ENCODE measurements at places on chromosomes 1 and 21.

- DNase-seq: no peak
Measured at GRCh38 chr1:191760016-191760415, 398.2 kb upstream of the RGS18 start.

DNA sequence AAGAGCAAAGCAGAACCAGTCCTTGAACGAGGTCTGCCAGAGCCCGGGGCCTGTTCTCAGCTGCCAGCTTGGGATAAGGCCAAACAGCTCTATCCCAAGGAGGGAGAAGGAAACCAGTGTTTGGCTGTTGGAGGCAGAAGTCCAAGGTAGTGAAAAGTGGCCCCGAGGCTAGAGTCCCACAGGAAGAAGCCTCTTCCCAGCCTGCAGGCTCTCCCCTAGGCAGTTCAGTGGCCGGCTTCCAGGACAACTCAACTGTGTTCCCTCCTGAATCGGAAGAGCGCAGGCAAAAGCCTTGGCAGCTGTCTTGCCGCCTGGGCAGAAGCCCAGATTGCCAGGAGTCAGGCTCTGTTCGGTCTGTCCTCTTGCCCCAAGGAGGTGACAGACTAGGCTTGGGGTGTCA is 19.3 kb downstream of the QSOX1 start:
- no peak for DNase-seq

- DNase-seq: no peak
Measured at GRCh38 chr1:21754583-21754982, 28.4 kb downstream of the USP48 start.

GRCh38 chr1:54405898-54406293 is 298 bp downstream of the SSBP3 start:
- no peak for DNase-seq

DNA sequence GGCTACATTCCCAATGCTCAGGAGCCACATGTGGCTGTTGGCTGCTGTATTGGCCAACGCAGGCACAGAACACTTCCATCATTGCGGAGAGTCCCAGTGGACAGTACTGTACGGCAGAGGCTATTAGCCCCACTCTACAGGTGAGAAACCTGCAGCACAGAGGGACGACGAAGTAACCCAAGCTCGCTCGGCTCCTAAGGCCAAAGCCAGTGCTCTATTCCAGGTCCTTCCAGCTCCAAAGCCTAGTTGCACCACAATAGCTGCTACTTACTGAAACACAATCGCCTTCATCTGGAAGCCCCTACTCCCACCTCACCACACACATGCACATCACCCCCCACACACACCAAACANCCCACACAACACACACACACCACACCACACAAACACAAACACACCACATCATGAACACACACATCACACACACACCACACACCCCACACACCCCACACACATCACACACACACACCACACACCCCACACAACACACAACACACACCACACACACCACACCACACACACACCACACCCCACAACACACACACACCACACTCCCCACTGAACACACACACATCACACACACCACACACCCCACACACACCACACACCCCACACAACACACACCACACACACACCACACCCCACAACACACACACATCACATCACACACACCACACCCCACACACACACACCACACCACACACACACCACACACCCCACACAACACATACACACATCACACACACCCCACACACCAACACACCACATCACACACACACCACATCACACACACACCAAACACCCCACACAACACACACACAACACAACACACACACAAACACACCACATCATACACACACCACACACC is 3.2 kb downstream of the LYPD8 start:
- DNase-seq: no peak

- no peak for DNase-seq
Measured at GRCh38 chr1:145901312-145902021, 8.4 kb downstream of the ITGA10 start.

DNA sequence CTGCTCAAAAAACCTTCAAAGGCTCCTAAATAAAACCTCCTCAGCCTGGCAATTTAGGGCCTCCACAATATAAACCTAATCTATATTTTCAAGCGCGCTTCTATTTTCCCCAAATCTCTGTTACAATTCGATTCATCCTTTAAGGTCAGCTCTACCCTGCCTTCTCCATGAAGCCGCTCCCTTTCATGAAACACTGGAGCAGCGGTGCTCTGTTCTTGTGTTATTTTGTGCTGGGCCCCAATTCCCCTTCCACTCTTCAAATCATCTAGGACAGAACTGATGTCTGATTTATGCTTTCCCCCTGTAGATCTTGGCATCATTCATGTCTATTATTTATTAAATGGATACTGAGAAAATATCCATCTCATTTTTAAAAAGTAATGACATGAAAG is 6.9 kb downstream of the ERRFI1 start:
- no peak for DNase-seq

DNA sequence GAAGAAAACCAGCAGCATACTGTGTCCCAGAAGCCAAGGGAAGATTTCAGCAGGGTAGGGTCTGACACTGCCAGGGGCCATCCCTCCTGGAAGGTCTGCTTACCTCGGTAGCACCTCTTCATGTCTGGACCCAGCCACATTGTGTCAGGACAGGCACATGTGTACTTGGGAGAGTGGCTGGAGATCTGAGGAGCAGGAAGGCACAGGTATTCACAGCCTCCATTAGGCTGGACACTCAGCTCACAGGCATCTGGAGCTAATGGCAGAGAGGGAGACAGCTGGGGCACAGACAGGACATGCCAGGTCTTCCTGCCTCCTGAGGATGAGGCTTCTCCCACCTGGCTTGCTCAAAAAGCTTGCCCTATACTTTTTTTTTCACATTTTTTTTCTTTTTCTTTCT is 19.9 kb upstream of the MAGOH start:
- no peak for DNase-seq

DNA sequence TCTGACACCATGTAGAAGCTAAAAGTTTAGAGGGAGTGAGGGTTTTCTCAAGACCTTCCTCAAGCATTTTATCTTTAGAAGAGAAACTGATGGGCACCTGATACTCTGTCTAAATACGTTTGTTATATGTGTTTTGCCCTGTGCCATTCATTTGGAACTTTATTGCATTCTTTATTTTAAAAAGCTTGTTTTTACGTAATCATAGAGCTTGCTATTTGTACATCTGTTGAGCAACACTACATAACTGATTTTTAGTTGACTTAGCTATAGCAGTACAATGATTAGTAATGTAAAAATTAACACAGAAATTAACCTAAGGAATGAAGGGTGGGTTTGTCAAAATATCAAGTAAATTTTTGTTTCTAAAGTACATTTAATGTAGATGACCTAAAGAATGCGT is 88.5 kb downstream of the RUNX3 start:
- DNase-seq: no peak

- DNase-seq: no peak
Measured at GRCh38 chr21:34967509-34968289, 81.4 kb downstream of the RUNX1 start.

DNA sequence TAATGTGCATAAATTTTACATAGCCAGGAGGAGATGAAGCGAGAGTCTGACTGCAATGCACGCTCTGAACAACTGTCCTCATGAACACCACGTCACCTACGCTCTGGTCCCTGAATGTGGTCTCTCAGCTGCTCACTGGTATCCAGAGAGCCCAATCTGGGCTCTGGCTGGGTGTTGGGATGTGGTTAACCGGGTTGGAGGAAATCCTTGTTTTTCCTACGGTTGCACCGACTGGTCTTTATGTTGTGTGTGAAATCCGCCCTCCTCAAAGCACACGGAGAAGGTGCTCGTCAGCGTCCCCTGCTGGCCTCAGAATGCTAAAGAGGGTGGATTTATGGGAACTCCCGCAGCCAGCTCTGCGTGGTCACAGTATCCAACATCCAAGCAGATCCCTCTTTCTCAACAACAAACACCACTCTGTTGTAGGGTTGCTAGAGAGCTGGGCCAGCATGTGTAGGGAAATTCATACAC is 51.8 kb upstream of the FAM89A start:
- DNase-seq: no peak

DNA sequence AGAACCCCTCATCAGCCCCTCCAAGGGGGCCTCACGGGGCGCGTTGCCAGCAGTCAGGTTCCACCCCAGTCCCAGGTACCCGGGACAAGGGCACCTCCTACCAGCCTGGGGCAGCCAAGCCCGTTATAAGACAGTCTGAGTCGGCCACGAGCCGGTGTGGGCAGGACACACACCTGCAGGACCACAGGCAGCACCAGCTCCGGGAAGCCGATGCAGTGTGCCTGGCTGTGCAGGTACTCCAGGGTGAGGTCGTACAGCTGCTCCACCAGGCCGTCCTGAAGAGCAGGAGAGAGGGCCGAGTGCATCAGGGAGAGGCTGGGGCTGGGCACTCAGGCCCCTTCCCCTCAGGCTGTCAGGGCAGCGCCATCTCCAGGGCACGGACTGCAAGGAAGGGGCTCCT is 11.1 kb downstream of the NOC2L start:
- no peak for DNase-seq

DNA sequence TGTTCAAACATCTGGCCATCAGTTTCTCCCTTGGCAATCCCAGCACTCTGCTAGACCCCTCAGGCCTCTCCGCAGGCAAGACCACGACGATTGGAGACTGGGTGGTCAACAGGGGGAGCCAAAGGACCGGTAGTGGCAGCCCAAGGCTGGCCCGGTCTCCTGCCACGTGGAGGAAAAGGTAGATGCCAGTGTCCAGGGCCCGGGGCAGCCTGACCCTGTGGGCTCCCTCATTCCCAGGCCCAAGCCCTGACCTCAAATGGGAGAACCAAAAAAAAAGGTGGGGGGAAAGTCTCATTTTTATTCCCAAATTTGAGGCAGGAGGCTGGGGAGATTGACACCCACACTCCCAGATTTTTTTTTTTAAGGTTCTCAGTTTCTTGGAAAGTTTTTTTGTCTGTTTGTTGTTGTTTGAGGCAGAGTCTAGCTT is 24.8 kb downstream of the S100A6 start:
- peak; percentile 57 for DNase-seq

DNA sequence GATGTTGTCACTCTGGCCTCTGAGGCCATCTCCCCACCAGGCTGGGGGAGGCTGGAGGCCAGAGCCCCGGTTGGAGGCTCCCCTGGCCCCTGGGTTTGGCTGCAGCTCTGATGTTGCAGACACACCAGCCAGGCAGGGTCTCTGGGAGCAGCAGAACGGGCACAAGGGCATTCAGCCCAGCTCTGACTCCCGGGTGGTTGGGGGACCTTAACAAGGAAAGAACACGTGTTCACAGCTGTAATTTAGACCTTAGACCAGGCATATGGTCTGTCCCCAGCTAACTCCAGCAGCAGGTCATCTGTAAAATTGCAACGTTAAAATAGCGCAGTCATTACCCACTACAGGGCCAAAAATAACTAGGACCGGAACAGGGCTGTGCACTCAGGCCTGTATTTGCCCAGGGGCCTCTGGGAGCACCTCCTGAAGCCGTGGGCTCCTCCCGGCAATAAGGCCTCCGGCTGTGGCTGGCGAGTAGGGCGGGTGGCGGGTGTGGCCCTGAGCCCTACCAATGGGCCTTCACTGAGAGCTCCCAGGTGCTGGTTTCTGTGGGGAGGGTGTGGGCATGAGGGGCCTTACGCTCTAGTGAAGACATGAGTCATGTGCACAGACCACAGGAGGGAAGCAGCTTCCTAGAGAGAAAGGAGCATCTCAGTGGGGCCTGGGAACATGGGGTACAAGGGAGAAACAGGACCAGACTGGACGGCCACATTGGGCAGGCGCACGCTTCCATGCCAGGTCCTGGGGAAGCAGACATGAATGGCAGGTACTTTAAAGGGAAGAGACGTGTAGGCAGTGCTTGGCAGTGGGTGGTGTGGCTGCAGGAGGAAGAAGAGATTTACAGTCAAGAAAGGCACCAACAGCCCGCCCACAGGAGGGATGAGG is 6.1 kb downstream of the LDLRAP1 start:
- no peak for DNase-seq

GRCh38 chr21:37455504-37455911 is 88.9 kb downstream of the DYRK1A start:
- DNase-seq: no peak

DNA sequence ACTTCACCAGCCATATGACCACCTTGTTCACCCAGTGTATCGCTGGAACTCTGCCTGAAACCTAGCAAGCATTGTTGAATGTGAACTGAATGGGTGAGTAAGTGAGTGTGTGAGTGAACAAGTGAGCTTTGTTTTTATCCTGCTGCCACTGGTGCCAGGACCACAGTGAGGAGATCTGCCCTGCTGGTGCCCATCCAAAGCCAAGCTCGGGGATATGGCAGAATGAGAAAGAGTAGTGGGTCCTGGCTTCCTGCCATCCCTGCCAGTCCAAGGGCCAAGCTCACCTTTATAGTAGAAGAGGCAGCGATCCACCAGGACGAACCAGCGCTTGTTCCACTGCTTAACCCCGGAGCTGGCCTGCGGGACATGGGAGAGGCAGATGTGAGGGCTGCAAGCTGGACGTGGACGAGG is 53.4 kb upstream of the GOLT1A start:
- DNase-seq: no peak

DNA sequence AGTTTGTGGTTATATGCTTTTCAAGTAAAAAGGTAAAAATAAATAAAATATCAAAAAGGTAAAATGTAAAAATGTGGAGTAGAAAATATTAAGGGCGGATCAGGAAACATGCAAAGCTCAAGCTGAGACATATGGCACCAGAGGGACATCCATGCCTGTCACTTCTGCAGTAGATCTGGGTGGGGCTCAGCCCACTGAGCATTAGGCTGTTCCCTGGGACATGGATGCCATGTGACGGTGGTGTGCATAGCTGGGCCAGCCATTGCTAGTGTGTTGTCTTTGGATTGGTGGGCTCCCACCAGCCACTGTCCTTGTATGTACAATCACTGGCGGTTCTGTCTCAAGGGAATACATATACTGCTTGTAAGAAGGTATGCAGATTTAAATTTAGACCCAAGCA is 3.0 kb downstream of the TTC13 start:
- no peak for DNase-seq

GRCh38 chr1:89962024-89962741 is 32.7 kb upstream of the ZNF326 start:
- no peak for DNase-seq

DNA sequence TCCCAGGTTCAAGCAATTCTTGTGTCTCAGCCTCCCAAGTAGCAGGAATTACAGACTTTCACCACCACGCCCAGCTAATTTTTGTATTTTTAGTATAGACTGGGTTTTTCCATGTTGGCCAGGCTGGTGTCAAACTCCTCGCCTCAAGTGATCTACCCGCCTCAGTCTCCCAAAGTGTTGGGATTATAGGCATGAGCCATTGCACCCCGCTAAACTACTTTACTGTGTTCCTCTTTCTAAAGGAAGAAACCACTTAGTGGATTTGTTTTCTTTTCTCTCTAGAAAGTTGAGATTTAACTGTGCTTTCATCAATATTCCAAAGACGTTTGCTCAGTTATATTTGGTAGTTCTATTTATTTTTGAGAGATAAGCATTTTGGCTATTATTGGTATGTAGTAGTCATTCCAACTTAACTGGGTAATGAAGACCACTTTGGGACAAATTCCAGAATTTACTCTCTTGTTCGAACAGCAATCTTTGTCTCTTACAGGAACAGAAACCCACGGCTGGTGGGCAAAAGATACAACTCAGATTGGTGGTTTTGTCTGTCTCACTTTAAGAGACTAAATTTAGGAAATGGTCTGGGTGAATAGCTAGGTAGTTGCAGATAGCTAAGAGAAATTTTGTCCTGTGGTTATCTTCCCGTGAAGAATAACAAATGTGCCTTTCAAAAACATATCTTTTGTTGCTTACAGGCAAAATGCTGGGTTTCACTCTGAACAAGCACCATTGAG is 103.5 kb upstream of the CD55 start:
- no peak for DNase-seq

Measured in NCI-H2107 (cell line).